Stimulated activated CD4-positive, alpha-beta T cell treated with anti-CD3 and anti-CD28 coated beads, Interleukin-12 subunit alpha, Interleukin-12 subunit beta, amount 100 ng/mL, for 24 hours (primary cell): ENCODE measurements at places on chromosomes 2 and 18.

GRCh38 chr2:223058952-223059716, 7.1 kb downstream of the KCNE4 start:
- DNase-seq, result no peak

DNA sequence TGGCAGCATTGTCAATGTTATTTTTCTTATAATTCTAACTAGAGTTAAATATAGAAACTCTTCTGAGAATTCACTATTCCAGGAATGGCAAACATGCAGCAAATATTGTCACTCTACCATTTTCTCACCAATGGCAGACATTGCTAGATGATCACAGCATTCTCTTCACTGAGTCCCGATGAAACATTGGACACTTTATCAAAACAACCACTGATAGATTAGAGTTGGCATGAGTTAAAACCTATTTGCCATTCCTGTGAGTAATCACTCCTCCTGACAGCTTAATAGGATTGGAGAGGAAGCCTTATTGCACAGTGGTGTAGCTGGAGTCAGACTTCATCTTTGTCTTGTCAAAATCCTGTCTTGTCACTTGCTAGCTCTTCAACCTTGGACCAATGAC, 163.9 kb upstream of the THUMPD2 start:
- DNase-seq, result no peak

DNA sequence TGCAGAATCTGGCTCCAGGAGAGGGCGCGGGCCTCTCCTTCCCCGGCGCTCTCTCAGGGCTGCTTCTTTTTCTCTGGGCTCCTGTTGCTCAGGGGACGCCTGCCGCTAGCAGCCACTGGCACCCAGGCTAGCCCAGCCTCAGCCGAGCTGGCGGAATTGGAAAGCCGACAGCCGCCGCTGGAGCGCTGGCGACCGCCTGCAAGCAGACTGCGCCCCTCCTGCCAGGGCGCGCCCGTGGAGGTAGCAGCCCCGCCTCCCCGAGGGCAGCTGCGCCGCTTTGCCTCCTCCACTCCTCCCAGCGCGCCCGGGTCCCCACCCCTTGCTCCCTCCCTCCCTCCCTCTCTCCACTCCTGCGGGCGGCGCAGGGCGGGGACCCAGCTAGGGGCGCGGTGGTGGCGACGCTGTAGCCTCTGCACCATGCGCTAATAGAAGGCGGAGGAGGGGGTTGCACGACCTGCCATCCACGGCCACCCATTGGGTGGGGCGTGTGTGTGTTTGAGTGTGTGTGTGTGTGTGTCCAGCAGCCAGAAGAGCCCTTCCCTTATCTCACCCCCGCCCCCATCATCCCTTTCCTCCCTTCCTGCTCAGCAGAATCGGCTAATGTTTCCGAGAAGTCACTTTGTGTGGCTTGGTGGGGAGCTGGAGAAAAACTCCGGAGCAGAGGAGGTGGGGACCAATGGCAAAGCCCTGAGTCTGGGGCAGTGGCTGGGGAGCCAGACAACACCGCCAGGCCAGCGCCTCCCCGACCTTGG, at the start of gene SCN9A:
TSS of gene SCN9A (minus strand) at position 209 of the 752 bp plus-strand sequence. CDS start 64,188 bp downstream, outside the sequence.
- no peak for DNase-seq

GRCh38 chr2:239393388-239393940, 7.4 kb downstream of the HDAC4 start:
- DNase-seq, result no peak

DNA sequence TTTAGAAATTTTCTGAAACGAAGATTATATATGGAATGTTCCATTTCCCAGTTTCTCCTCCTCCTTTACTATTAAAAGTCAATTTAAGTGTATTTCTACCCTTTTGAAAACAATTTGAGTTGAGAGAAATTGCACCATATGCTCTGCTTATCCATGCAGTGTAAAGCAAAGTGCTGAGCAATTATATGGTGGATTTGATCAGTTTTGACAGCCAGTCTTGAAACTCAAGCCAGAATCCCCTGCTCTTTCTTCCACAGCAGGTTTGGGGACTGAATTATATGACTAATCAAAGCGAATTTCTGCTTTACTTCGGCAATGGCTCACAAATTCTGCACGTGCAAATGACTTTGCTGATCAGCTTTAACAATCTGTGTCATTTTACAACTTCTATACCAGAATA, 1183.6 kb downstream of the LRP1B start:
- DNase-seq, result no peak

DNA sequence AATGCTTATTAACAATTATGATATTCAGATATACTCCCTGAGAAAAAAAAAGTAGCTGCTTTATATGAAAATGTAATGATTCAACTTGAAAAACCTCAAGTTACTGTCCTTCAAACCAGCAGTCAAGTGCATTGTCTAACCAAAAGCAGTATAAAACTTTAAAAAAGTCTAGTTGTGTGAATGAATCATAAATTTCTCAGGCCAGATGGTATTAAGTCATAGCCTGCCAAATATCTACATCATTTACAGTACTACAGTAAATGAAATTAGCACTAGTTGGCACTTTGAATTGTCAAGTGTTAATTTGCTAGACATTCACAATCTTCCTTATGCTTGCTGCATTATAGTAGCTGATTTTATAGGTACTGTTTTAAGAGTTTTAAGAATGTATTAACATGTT, 85.9 kb downstream of the CBLN2 start:
- no peak for DNase-seq

GRCh38 chr2:224069172-224069571, 30.1 kb upstream of the SERPINE2 start:
- DNase-seq, result no peak
